ENCODE measurements at places on chromosomes 16 and 17. TPM values are rescaled to one million over a fixed set of nuclear protein-coding genes. Genes with fewer than 3 reads are reported as not detected.

Gene KCNAB3
- 3.9 TPM for polyA plus RNA-seq

Gene ACSM2A
- polyA plus RNA-seq: 0.07 TPM

Gene NPIPA3
- polyA plus RNA-seq: 0.21 TPM

Gene PSMC5
- polyA plus RNA-seq: 180 TPM

Gene DBNDD1
- polyA plus RNA-seq: not detected

Gene SLFN12L
- polyA plus RNA-seq: 0.34 TPM

Gene KIF1C
- polyA plus RNA-seq: 92.4 TPM

Gene CORO1A
- 65.7 TPM for polyA plus RNA-seq

Gene GPR142
- polyA plus RNA-seq: not detected

Gene LMF1
- 8.2 TPM for polyA plus RNA-seq

Gene SLC6A4
- 26.0 TPM for polyA plus RNA-seq

Gene SLC22A31
- polyA plus RNA-seq: 2.4 TPM

Gene TBX6
- 1.5 TPM for polyA plus RNA-seq

Gene PMP22
- 89.4 TPM for polyA plus RNA-seq

Gene C1QTNF1
- polyA plus RNA-seq: 0.67 TPM

Gene ARL5C
- not detected for polyA plus RNA-seq

Gene RAB26
- 28.0 TPM for polyA plus RNA-seq

Gene TELO2
- 48.1 TPM for polyA plus RNA-seq

Gene CD300E
- polyA plus RNA-seq: 0.22 TPM

Gene PTX4
- 0.04 TPM for polyA plus RNA-seq

Gene TEX14
- polyA plus RNA-seq: not detected

Gene ASGR1
- 2.7 TPM for polyA plus RNA-seq

Gene LRRC75A
- 80.5 TPM for polyA plus RNA-seq

Gene DPEP3
- polyA plus RNA-seq: not detected

Gene NPIPB6
- polyA plus RNA-seq: 0.54 TPM

Gene ODAD4
- not detected for polyA plus RNA-seq

Gene TMEM114
- polyA plus RNA-seq: not detected

Gene CDRT15L2
- polyA plus RNA-seq: not detected

Gene BAHCC1
- polyA plus RNA-seq: 2.2 TPM

Gene HLF
- polyA plus RNA-seq: 2.3 TPM

Gene ZCCHC14
- polyA plus RNA-seq: 42.8 TPM

Gene KCNJ12
- polyA plus RNA-seq: 17.8 TPM

Gene USP43
- polyA plus RNA-seq: 5.8 TPM

Gene ZNF688
- 16.3 TPM for polyA plus RNA-seq

Gene SALL1
- 4.5 TPM for polyA plus RNA-seq

Gene EMP2
- polyA plus RNA-seq: 2.2 TPM

Gene RAP1GAP2
- polyA plus RNA-seq: 24.6 TPM

Gene SLC12A3
- polyA plus RNA-seq: not detected

Gene ABCC12
- not detected for polyA plus RNA-seq

Gene TUBG2
- polyA plus RNA-seq: 3.2 TPM

Gene PRAC2
- not detected for polyA plus RNA-seq

Gene TERB1
- not detected for polyA plus RNA-seq

Gene ENPP7
- polyA plus RNA-seq: 197 TPM

Gene TMC7
- polyA plus RNA-seq: 7.5 TPM

Gene SULT1A1
- 710 TPM for polyA plus RNA-seq

Gene SMIM36
- polyA plus RNA-seq: not detected

All from small intestine (tissue), 16 donors.